ENCODE measurements at places on chromosomes 2 and 18.

- no peak for DNase-seq
Observed at GRCh38 chr18:43422518-43422917, 145.2 kb upstream of the SYT4 start.

GRCh38 chr18:56176751-56177150, 461.6 kb downstream of the TXNL1 start:
- no peak for DNase-seq

GRCh38 chr2:120815292-120815691, 79.6 kb downstream of the GLI2 start:
- DNase-seq: no peak

DNA sequence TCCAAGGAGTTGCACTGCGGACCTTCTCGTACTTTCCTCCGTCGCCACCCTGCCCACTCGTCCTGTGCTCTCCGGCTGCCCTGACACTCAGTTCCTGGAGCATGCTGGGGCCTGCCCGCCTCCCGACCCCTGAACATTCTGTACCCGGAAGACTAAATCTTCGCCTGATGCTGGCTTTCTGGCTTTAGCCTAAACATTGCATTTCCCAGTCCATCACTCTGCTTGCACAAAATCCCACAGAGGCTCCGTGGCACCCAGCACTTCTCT, 550 bp upstream of the SFXN5 start:
- DNase-seq: no peak

DNA sequence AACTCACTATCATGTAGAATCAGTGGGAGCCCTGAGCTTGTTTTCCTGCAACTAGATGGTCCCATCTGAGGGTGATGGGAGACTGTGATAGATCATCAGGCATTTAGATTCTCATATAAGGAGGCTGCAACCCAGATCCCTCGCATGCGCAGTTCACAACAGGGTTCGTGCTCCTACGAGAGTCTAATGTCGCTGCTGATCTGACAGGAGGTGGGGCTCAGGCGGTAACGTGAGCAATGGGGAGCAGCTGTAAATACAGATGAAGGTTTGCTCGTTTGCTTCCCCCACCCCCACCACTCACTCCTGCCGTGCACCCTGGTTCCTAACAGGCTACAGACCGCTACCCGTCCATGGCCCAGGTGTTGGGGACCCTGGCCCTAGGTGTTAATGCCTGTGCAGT, 113.6 kb downstream of the RNF144A start:
- DNase-seq: no peak

DNA sequence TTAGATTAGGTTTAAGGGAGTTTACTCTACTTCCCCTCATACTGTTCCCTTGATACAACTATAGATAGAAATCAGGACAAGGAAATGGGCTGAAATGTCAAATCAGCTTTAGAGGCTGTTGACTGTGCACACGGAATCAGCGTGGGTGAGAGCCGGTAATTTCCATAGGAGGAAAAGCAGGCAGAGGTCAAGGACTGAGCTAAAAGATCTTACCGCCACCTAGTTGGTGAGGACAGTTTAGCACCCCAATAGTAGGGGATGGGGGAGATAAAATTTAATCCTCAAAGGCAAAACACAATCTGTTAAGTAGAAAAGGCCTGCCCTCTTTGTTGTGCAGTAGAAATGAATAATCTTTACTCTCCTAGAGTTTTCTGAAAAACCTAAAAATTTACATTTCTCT, 1154.5 kb upstream of the CHAC2 start:
- peak; percentile 4 for DNase-seq

- DNase-seq: no peak
Observed at GRCh38 chr2:95386031-95386430, 16.5 kb upstream of the FAHD2A start.

- DNase-seq: no peak
Observed at GRCh38 chr2:187962538-187962937, 329.1 kb upstream of the GULP1 start.

- no peak for DNase-seq
Observed at GRCh38 chr2:237319086-237319820, 94.7 kb downstream of the COL6A3 start.

DNA sequence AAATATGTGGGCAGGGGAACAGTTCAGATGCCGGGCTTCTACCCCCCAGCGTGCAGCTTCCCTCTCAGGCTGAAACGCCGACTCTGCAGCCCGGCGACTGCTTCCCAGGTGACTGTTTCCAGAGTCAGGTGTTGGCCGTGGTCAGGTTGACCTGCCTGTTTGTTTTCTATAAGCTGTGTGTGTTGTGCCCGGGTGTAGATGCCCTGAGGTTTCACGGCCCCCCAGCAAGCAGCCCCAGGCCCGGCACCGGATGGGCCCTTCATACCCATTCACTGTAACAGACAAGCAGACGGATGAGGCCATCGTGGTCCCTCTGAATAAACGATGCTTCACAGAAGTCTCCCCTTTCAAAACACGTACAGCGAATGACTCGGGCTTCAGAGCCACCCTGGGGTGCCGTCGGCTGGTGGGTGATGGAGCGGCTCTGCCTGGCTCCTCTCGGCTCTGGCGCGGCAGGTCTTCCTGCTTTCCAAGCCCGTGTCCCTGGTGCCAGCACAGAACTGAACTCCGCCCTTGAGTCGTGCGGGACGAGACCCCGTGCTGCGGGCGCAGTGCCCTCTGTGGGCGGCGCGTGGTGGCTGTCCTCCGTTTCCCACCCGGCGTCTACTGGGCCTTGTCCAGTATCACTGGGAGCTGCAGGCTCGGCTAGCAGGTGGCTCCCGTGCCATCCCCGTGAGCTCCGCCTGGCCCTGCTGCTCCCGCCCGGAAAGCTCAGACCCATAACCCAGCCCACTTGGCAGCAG, 15.0 kb upstream of the KCNG2 start:
- no peak for DNase-seq

GRCh38 chr2:73337828-73338227, 44.5 kb upstream of the EGR4 start:
- DNase-seq: no peak

GRCh38 chr2:217959723-217960122, 43.1 kb downstream of the TNS1 start:
- no peak for DNase-seq

DNA sequence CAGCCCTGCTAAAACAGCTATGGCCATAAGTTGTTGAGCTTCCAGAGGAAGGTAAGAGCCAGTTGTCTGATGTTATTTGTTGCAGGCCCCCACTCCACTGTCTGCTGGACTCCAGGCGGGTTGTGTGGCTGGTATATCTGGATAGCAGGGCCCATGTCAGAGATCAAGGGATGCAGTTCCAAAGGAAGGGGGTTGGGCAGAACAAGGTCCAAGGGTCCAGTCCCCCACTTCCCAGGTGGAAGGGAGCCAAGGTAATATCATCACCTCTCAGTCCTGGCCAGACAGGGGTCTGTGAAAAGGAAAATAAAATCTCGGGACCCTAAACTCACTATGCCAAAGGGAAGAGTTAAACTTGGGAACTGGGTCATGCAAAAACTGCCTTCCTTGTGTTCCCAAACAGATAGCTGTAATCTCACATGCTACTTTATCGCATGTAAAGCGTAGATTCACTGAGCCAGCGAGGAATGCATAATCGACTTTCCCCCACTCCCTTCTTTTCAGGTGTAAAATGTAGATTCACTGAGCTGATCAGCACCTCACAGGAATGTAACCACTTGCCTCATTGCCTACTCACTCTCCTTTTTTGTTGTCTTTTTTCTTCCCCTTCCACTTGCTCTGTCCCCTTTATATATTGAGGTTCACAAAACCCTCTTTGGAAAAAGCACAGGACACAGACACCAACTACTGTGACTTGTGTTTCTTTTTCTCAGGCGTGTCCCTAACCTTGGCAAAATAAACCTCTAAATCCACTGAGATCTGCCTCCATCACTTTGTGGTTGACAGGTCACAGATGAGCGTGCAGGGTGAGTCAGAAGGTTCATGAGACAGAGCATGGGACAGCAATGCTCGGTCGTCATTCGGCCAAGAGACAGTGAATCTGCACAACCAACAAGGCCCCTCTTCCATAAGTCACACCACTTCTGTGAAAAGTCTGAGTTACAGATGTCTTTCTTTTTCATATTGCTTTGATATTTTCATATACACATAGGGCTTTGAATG, 255.3 kb upstream of the SIX2 start:
- no peak for DNase-seq

- DNase-seq: peak; percentile 20
Observed at GRCh38 chr18:9706081-9706935, 1.8 kb upstream of the RAB31 start.

DNA sequence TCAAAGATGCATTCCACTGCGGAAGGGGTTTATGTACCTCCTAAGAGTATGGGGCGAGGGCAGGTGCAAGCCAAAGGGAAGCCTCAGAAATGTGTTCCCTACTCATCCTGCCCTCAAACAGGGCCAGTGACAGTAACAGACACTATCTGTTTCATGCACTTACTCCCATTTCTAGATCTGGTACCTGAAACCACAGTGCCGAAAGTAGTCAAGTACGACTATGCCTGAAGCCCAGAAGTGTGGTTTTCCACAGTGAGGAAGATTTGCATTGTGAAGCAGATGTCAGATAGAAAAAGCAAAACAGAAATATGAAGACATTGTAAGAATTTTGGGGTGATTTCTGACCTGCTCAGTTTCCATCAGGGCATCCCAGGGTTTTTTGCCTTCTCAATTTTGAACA, 748.7 kb downstream of the RNF144A start:
- DNase-seq: no peak

- no peak for DNase-seq
Observed at GRCh38 chr18:30481871-30482270, 560.7 kb downstream of the DSC3 start.

- DNase-seq: peak; percentile 11
Observed at GRCh38 chr2:88626171-88627054, 851 bp downstream of the EIF2AK3 start.

- no peak for DNase-seq
Observed at GRCh38 chr2:215392687-215393270, 43.1 kb downstream of the FN1 start.

- DNase-seq: no peak
Observed at GRCh38 chr18:48872234-48873145, 78.3 kb downstream of the SMAD7 start.

- DNase-seq: peak; percentile 50
Observed at GRCh38 chr2:216918088-216918680, 58.3 kb upstream of the TNP1 start.

DNA sequence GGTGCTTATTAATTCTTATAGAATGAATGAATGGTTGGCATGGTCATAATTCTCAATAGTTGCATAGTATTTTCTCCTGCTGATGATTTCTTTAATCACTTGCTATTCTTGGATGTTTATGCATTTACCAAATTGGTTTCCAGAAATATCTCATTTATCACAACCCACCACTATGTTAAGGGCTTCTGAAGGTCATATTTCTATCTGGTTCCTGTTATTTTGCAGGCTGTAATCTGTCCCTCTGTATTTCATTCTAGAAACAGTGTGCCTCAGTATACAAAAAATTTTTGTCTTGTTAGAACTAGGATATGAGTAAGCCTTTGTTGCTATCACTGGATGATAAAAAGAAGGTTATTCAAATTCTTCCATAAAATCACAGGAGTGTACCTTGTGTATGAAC, 6.1 kb upstream of the ATP8B1 start:
- DNase-seq: no peak

- no peak for DNase-seq
Observed at GRCh38 chr2:16335947-16336346, 329.7 kb downstream of the CYRIA start.

- no peak for DNase-seq
Observed at GRCh38 chr2:3211256-3212060, 166.2 kb downstream of the EIPR1 start.

DNA sequence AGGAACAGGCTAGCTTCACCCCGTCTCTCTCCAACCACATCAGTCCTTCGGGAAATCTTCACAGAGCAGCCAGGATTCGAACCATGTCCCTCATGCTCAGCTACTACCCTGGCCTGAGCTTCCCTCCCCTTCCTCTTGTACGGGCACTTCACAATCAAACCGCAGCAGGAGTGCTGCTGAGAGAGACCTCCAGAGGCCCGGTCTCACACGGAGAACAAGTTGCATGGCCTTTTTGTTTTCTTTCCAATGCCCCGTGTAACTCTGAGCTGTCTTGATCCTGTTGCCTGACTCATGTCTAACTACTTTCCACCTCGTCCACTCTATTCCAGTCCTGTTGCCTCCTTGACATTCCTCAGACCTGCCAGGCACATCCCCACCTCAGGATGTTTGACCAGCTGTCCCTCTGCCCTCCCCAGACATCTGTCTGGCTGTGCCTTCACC, 25.4 kb downstream of the FBLN7 start:
- DNase-seq: no peak

GRCh38 chr2:216657086-216657855, 24.1 kb downstream of the IGFBP2 start:
- no peak for DNase-seq

- DNase-seq: no peak
Observed at GRCh38 chr2:1156531-1156930, 205.9 kb downstream of the SNTG2 start.

- no peak for DNase-seq
Observed at GRCh38 chr2:69340101-69340775, 46.8 kb downstream of the GFPT1 start.

- no peak for DNase-seq
Observed at GRCh38 chr2:42851186-42851585, 58.8 kb upstream of the HAAO start.

- DNase-seq: no peak
Observed at GRCh38 chr2:43482961-43483360, 112.9 kb downstream of the THADA start.

DNA sequence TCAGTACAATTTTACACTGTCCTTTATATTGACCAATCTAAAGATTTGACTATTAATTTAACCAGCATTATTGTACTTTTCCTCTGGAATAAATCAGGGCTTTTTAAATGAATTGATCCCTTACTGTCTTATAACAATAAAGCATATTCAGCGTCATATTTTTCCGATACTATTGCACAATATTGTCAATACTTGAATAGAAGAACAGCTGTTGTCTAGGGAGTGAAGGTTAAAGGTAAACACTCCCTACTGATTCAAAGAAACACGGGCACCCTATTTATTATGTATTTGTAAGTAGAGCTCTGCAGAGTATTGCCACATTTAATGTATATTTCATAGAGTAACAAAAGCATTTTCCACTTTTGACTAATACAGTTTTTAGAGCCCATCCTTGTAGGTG, 134.4 kb downstream of the CAMKMT start:
- no peak for DNase-seq

DNA sequence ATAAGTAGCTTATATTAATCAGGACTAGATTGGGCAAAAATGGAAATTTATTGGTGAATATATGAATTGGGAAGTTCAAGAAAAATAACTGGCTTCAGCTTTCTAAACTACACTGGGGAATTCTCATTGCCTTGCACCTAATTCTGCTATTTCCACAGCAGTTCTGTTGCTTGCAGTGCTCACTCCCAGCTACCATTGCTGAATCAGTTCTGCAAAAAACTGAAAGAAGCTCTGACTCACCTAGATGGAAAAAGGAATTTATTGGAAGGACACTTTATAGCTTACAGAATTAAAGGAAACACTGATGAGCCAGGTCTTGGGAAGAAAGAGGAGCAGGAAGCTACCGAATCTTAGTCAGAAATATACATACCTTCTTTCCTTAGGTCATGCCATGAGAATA, 60.3 kb upstream of the ACVR1 start:
- no peak for DNase-seq

All from HTR-8/SVneo (cell line).